ENCODE measurements at places on chromosomes 16 and 17.

DNA sequence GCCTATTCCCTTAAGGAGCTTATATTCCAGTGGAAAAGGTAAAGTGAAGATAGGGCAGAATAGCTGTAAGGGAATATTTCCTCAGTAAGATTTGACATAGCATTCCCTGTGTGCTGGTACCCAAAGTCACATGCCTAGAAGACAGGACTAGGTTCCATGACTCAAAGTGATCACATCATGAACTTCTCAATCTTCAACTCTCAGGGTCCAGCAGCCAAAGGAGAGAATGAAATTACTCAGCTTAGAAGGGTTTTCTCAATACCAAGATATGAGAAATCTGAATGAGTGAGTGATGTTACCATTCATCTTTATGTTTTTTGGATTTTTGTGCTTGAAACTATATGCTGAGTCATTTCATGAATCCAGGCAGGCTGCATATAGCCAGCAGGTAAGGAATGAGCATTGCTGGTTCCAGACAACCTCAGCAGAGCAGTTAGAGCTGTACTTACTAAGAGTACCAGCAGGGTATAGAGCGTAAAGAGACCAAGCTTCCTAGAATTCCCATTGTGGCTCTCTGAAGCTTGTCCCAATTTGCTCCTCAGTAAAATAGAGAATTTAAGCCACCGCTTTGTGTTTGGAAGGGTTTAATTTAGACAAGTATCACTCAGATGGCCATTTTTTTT is 91.1 kb downstream of the ANKFN1 start:
- no peak for DNase-seq

DNA sequence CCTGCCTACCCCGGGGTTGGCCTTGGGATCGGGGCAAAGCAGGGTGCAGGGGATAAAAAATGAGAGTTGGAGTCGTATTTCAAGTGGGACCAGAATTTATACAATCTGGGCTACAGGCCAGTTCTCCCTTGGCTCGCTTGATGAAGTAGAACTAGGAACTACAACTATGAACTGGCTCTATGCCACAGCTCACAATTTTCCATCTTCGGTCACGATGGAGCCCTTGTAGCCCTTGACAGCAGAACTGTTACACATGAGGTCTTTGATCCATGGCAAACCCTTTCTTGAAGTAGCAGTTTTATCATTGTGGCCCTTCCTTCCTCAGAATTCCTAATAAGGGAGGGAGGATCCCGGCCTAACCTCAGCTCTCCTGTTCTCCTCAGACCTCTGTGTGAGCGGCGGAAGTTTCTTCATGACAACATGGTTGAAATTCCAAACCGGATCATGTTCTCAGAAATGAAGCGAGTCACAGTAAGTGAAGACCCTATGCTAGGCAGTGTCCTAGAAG is 17.1 kb downstream of the LIG3 start:
- no peak for DNase-seq

GRCh38 chr17:2830678-2831077 is 34.4 kb downstream of the RAP1GAP2 start:
- no peak for DNase-seq

- DNase-seq = no peak
These were observed at the start of gene LITAF for GRCh38 chr16:11586856-11587642. LITAF (minus strand) TSS chr16:11586919; CDS start chr16:11556730, 30,189 bp downstream.

DNA sequence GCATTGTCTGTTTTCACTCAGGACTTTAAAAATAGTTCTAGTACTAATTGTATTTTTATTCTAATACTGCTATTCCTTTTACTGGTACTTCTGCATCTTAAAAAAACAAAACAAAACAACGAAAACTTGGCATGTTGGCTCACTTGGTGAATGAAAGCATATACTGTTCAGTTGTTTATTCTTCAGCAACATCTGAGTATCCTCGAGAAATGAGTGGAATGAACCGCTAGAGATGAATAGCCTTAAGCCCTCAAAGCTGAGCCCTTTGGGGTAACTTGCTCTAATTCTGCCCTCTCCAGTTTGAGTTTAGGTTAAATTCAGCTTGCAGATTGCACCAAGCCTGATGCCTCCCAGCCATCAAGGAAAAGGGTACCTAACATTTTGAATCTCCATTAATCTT is 126.5 kb downstream of the WWOX start:
- no peak for DNase-seq

DNA sequence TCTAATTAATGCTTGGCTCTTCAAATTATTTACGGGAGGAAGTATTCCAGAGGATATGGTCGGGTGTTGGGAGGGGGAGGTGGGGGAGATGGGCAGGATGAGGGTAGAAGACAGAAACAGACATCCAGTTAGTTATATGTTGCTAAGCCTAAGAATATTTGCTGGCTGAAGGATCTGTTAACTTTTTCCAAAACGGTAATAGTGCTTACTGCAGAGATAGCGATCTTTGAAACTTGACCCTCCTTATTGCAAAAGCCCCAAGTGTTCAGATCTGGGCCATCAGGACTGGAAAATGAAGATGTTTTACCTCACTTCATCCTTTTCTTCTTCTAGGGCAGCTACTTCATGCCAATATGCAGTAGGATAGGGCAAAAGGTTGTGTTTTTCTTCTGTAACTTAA is 27.0 kb upstream of the MMD start:
- no peak for DNase-seq

DNA sequence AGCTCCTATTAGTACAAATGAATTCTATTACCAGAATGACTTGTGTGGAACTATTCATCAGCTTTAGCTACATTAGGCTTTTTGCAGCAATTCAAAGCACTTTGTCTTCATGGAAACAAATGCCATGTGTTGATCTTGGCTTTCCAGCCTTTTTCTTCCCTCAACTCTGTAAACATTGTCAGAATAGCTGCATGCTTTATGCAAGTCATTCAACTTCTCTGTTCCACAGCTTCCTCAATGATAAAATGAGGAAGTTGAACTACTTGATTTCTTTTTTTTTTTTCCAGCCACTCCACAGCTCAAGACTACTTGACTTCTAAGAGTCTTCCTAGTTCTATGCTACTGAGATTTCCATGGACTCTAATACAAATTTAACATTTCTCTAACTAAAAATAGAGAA is 41.1 kb downstream of the KIAA0753 start:
- DNase-seq = peak; percentile 55
